ENCODE measurements at places on chromosomes 3 and 15.

GRCh38 chr3:133461291-133461690, 61.4 kb downstream of the BFSP2 start:
- H3K27me3 ChIP-seq = no peaks in the 10 kb centered on the region
- no peak overlapping the region for H3K27ac ChIP-seq

- peak; percentile 71 for DNase-seq
- H3K36me3 ChIP-seq = no peaks in the 10 kb centered on the region
- no peaks in the 10 kb centered on the region for H3K27me3 ChIP-seq
- no peak overlapping the region for H3K4me3 ChIP-seq
- no peak overlapping the region for H3K27ac ChIP-seq
These were observed 4.3 kb downstream of the PROS1 start for GRCh38 chr3:93969443-93969842.

DNA sequence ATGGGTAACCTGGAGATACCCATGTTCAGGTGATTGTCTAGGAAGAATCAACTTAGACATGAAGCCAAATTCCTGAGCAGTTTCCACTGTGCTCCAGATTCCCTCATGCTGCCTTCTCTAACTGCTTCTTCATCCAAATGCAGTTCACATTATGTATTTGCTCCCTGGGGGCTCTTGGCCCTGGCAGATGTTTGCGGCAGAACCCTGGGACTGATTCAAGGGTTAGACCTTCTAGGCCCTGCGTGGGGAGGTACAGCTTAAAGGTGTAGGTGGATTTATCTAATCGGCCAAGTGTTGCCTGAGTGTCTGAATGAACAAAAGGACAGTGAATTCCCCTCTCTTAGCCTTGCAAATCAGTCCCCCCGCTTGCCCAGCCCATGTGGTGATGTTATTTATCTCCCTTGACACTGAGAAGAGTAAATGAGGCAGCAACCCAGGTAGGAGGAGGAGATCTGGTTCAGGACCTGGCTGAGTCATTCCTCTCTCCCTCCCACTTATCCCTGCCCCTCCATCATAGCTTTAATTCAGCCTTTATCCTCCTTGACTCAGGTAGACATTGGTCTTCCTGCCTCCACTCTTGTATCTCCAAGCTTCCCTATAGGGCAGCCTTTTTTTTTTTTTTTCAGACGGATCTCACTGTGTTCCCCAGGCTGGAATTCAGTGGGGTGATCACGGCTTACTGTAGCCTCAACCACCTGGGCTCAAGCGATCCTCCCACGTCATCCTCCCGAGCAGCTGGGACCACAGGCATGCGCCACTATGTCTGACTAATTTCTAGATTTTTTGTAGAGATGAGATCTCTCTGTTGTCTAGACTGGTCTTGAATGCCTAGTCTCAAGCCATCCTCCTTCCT, 54.8 kb downstream of the MAGEF1 start:
- peaks cover 9% of the 10 kb centered on the region for H3K27me3 ChIP-seq
- no peak overlapping the region for H3K27ac ChIP-seq

DNA sequence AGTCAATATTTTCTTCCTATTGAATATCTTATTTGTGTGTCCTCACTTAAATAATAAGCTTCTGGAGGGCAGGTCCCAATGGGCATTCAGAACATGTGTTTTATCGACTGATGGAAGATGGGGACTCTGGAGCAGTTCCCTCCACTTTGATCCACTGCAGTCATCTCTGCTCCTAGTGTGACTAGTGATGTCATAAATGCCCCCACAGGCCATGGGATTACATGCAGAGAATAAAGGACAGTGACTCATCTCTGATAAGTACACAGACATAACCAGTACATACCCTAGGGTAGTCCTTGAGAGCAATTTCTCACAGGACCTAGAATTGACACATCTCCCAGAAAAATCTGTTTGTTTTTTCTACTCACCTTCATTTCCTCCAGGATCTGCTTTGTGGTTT, 49.4 kb upstream of the FMN1 start:
- H3K27me3 ChIP-seq = no peaks in the 10 kb centered on the region
- no peaks in the 10 kb centered on the region for H3K36me3 ChIP-seq
- DNase-seq = peak; percentile 86
- no peak overlapping the region for H3K27ac ChIP-seq

- H3K27ac ChIP-seq = no peak overlapping the region
- H3K4me1 ChIP-seq = peaks cover 2% of the 10 kb centered on the region
- no peak for DNase-seq
- H3K27me3 ChIP-seq = no peaks in the 10 kb centered on the region
These were observed 69.3 kb downstream of the MESD start for GRCh38 chr15:80920271-80920699.

- no peak for DNase-seq
- H3K27ac ChIP-seq = no peak overlapping the region
- no peaks in the 10 kb centered on the region for H3K27me3 ChIP-seq
- peak overlapping the region; percentile 52 for H3K4me3 ChIP-seq
- peaks cover 18% of the 10 kb centered on the region for H3K4me1 ChIP-seq
- no peaks in the 10 kb centered on the region for H3K36me3 ChIP-seq
These were observed 30.9 kb downstream of the PTH1R start for GRCh38 chr3:46908294-46908985.

- H3K27ac ChIP-seq = no peak overlapping the region
- peaks cover 8% of the 10 kb centered on the region for H3K27me3 ChIP-seq
- H3K4me1 ChIP-seq = no peaks in the 10 kb centered on the region
- H3K4me3 ChIP-seq = no peak overlapping the region
- no peak for DNase-seq
- H3K36me3 ChIP-seq = no peaks in the 10 kb centered on the region
These were observed 101.8 kb downstream of the SCN11A start for GRCh38 chr3:38949994-38950393.

DNA sequence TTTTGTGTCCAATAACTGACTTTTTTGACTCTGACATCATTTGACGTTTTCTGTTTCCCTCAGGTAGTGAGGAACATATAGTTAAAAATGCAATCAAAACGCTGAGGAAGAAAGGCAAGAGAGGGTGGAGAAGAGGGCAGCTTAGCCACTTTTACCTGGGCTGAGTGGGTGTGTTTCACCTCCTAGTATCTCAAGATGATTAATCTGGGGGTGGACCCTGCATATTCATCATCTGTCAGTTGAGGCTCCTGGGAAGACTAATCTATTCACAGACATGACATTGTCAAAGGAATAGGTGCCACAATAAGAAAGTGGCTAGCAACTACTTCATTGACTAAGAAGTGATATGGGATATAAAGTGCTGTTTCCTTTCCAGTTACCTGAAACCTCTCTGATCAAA, 331.5 kb upstream of the RARB start:
- H3K4me3 ChIP-seq = no peak overlapping the region
- H3K36me3 ChIP-seq = no peaks in the 10 kb centered on the region
- no peak for DNase-seq
- H3K27ac ChIP-seq = no peak overlapping the region

DNA sequence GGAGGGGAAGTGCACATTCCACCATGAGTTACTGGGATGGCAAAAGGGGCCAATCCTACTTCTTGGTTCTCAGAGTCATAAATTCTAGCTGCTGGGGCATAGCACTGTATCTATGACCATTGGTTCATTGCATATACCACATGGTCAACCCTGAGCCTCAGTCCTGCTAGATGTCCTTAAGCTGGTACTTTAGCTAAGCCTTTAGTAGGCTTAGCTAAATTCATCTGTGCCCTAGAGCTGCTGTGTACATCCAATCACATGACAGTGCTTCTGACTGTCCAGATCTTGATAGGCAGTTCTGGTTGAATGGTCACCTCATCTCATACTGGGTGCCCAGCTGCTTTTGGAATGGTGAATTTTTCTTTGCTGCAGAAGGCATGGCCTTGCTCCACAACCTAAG, 8.2 kb downstream of the NDUFB4 start:
- peaks cover 3% of the 10 kb centered on the region for H3K36me3 ChIP-seq
- H3K27me3 ChIP-seq = no peaks in the 10 kb centered on the region
- H3K4me3 ChIP-seq = no peak overlapping the region
- no peak overlapping the region for H3K27ac ChIP-seq

DNA sequence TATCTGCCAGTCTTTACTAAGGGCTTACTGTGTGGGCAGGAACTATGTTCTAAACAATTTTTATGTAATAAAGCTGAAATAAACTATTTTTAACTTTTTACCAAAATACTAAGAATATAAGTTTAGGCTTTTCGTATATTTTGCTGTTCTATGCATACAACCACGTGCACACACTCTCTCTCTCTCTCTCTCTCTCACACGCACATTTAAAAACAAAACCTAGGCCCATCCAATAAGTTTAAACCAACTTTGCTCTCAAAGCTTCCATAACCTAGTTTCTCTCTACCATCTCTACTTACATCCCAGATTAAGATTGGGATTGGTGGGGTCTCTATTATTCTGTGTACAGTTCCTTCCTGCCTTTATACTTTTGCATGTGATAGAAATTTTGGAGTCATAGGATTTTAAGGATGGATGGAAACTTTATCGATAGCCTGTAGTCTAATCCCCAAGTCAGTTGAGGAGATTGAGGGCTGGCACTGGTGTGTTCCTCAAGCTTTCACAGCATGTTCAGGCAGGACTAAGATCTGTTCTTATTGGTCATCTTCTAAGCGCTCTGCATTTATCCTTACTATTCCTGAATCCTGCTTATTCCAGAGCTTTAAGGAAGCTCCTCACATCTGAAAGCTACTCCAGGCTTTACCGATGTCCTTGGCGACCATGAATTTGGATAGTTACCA, 1.8 kb downstream of the GPR171 start:
- no peak overlapping the region for H3K4me3 ChIP-seq
- no peaks in the 10 kb centered on the region for H3K27me3 ChIP-seq
- no peak overlapping the region for H3K27ac ChIP-seq
- no peaks in the 10 kb centered on the region for H3K36me3 ChIP-seq
- DNase-seq = no peak

DNA sequence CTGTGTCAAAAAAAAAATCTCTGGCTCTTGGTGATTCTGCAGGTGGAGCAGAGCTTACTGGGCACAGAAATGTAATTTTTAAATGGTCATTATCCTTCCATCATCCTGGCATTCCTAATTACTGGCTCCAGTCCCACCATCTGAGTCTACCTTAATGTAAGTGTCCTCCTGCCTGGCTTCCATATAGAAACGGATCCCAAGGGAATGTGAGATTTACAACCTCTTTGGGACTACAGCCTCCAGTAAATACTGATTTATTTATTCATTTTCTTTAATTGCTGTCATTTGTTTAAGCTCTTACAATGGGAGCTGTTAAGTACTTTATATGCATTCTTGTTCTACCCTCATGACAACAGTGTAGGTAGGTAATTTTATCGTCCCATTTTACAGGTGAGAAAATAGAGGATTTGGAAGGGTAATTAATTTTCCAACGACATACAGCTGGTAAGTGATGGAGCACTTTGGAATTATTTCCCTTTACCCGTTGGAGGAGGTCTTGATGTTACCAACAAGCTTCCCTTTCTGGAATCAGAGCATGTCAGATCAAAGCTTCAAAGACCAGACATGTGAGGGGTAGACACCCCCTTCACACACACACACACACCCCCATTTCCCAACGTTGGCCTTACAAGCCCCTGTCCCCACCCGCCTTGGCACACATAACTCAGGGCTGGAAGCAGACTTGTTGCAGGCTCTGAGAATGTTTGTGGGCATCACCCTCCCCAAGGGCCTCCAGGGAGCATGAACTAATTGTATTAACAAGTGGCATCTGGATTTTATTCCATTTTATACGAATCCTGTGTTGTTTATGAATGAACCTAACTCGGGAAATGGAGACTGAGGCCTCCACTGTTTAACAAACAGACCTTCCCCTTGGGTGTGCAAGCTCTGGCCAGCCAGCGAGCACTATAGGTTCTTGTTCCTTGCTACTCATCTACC, 116.9 kb downstream of the ALDH1A2 start:
- H3K4me3 ChIP-seq = no peak overlapping the region
- H3K4me1 ChIP-seq = peaks cover 4% of the 10 kb centered on the region
- no peak for DNase-seq
- H3K27ac ChIP-seq = no peak overlapping the region

GRCh38 chr3:10192953-10193691, 28.4 kb downstream of the IRAK2 start:
- H3K4me3 ChIP-seq = no peak overlapping the region
- H3K4me1 ChIP-seq = peaks cover 47% of the 10 kb centered on the region
- peaks cover 14% of the 10 kb centered on the region for H3K36me3 ChIP-seq
- DNase-seq = peak; percentile 96
- no peaks in the 10 kb centered on the region for H3K27me3 ChIP-seq
- peak overlapping the region; percentile 95 for H3K27ac ChIP-seq

- H3K27ac ChIP-seq = no peak overlapping the region
- H3K36me3 ChIP-seq = peaks cover 22% of the 10 kb centered on the region
- H3K4me3 ChIP-seq = peak overlapping the region; percentile 93
- H3K27me3 ChIP-seq = no peaks in the 10 kb centered on the region
These were observed 2.5 kb downstream of the CLDN11 start for GRCh38 chr3:170421111-170421641.

GRCh38 chr15:74220475-74221248, 15.5 kb upstream of the CCDC33 start:
- no peak overlapping the region for H3K4me3 ChIP-seq
- H3K4me1 ChIP-seq = peaks cover 30% of the 10 kb centered on the region
- no peak overlapping the region for H3K27ac ChIP-seq
- no peak for DNase-seq

- H3K4me3 ChIP-seq = no peak overlapping the region
- no peak overlapping the region for H3K27ac ChIP-seq
- DNase-seq = no peak
These were observed 51.0 kb upstream of the TJP1 start for GRCh38 chr15:29873264-29873663.

DNA sequence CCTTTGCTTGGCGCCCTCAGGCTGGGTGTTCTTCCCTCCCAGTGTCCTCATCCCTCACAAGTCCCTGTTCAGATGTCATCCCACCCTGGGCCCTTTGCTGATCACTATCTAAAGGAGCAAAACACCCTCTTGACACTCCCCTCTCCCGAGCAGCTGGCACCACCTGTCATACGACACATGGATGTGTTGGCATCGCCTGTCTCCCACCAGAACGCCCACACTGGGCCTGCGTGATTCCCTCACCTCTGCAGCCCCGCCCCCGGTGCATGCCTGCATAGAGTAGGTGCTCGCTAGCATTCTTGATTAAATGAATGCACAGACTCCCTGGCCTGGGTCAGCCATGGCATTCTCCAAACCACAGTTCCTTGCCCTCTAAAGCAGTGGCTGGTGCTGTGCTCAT, 75.8 kb downstream of the DNAJB8 start:
- no peak overlapping the region for H3K27ac ChIP-seq
- H3K4me1 ChIP-seq = peaks cover 6% of the 10 kb centered on the region
- H3K36me3 ChIP-seq = peaks cover 15% of the 10 kb centered on the region
- H3K4me3 ChIP-seq = no peak overlapping the region
- DNase-seq = no peak

GRCh38 chr3:140863580-140864009, 78.0 kb upstream of the SLC25A36 start:
- H3K27ac ChIP-seq = no peak overlapping the region
- peak; percentile 55 for DNase-seq
- no peaks in the 10 kb centered on the region for H3K4me1 ChIP-seq
- H3K27me3 ChIP-seq = peaks cover 6% of the 10 kb centered on the region
